ENCODE measurements at places on chromosomes 7 and 10.

DNA sequence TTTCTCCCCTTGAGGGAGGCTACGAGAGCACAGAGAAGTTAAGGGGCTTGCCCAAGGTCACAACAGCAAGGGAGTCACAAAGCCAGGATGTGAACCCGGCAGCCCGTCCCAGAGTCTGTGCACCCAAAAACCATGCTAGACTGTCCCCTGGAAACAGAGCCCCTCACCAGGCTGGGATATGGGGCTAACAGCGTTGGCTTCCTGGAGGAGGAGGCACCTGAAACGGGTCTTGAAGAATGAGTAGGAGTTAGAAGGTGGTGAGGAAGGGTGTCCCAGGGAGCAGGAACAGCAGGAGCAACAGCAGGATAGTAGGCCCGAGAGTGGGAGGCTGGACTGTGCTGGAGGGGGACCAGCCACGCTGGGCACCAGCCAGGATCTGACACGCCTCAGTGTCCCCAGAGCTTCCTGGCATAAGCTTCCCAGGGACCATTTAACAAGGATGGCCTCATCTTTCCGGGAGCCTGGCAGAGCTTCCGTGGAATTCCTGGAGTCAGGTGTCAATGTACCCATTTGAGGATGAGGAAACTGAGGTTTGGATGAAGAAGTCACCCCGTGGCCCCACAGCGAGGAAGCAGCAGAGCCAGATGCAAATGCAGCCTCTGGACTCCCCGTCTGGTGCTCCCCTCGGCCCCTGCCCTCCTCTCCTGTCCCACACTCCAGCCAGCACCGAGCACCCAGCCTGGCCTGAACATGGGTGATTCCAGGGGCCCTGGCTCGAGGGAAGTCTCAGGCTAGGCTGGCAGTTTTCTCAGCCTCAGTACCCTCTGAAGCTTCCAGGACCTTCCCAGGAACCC is 3.3 kb upstream of the GRIFIN start:
- no peak for DNase-seq

GRCh38 chr7:143042159-143042789 is 9.9 kb upstream of the OR6V1 start:
- DNase-seq = no peak

DNA sequence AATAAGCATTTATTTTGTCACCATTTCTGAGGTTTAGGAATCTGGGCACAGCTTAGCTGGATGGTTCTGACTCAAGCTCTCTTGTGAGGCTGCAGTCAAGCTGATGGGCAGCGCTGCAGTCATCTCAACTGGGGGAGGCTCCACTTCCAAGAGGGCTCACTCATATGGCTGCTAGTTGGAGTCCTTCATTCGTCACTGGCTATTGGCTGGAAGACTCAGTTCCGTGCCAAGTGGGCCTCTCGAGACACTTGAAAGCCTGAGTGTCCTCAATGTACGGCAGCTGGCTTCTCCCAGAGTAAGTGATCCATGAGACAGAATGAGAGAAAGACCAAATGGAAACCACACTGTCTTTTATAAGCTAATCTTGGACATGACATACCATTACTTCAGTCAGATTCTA is 21.6 kb upstream of the COL13A1 start:
- no peak for DNase-seq

GRCh38 chr7:44590910-44591309 is 8.9 kb upstream of the TMED4 start:
- no peak for DNase-seq

GRCh38 chr10:69451784-69452251 is 553 bp downstream of the TSPAN15 start:
- DNase-seq = no peak

GRCh38 chr10:4338768-4339167 is 487.2 kb upstream of the AKR1E2 start:
- no peak for DNase-seq

- DNase-seq = no peak
These were observed 21.5 kb downstream of the WASL start for GRCh38 chr7:123727071-123727837.
